Hepatocyte (in vitro differentiated cells): ENCODE measurements at places on chromosomes 2 and 18. TPM values are rescaled to one million over a fixed set of nuclear protein-coding genes. Genes with fewer than 3 reads are reported as not detected.

Gene AMER3
- 1.00 and 1.4 TPM in 2 replicates for total RNA-seq

Gene TMEM237
- 33.2 and 33.6 TPM in 2 replicates for total RNA-seq

Gene SLC4A3
- total RNA-seq, result 1.8 and 3.0 TPM in 2 replicates

- DNase-seq, result no peak
These were observed 51.4 kb downstream of the UXS1 start for GRCh38 chr2:106142683-106143082.
